ENCODE measurements at places on chromosomes 2 and 18.

DNA sequence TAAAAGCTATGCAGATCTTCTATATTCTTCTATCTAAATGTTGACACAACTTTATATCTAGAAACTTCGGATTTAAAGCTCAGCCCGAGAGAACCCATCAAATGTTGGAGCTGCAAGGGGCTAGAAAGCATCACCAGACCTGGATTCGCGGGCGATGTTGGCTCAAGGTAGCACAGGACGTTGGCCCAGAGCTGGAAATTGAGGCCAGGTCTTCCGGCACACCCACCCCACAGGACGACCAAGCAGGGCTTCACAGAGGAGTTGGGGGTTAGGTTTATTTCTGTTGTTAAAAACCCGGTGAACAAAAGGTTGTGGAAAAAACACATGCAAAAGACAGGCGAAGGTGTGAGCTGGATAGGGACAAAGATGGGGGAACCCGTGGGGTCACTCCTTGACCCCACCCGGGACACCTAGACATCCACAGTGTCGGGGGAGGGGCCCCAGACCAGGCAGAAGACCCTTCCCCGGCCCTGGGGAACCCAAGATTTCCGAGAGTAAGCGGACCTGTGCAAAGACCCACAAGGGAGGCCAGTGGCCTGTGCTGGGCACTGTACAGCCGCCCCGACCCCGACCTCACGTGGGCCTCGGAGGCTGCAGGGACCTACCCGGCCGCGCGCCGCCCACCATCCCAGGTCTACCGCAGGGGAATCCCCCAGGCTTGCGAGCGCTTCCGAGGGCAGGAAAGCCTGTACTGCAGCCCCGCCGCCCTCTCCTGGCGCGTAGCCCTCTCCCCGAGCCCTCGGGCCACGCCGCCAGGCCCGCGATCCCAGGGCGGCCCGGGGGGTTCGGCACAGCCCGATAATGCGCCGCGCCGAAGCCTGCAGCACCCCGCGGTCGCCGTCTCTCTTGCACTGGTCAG is 1.8 kb upstream of the AGBL5 start:
- DNase-seq: peak; percentile 60

- no peak for DNase-seq
Observed at GRCh38 chr2:235810846-235811245, 317.0 kb downstream of the AGAP1 start.

GRCh38 chr2:47520825-47521665 is 118.1 kb downstream of the MSH2 start:
- peak; percentile 60 for DNase-seq

GRCh38 chr2:156110890-156111289 is 221.6 kb downstream of the NR4A2 start:
- no peak for DNase-seq

- no peak for DNase-seq
Observed at GRCh38 chr18:24840051-24840450, 379.6 kb downstream of the HRH4 start.

DNA sequence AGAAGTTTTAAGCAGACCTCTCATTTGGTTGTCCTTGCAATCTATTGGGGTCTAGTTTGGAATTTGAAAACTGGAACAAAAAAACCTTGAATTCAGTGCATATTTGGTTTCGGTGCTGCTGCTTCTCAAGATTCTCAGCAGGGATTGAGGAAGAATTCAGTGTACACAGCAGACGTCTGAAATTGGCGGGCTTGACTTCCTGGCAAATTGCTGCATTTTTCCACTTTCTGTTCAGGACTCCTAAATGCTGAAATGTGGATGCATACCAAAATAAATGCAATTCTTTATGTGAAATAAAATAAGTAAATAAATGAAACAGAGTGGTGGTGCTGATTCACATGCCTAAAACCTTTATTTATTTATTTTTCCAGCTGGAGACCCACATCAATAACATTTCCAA is 332.4 kb upstream of the KYNU start:
- peak; percentile 52 for DNase-seq

- no peak for DNase-seq
Observed at GRCh38 chr2:241014224-241014623, 15.8 kb downstream of the SNED1 start.

DNA sequence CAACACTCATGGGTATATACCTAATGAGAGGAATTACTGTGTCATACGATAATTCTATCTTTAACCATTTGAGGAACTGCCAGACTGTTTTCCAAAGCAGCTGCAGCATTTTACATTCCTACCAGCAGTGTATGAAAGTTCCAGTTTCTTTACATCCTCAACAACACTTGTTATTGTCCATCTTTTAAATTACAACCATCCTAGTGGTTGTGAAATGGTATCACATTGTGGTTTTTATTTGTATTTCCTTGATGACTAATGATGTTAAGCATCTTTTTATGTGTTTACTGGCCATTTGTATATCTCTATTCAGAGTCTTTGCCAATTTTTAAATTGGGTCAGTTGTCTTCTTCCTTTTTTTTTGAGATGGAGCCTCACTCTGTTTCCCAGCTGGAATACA is 4.0 kb upstream of the CKAP2L start:
- no peak for DNase-seq

GRCh38 chr2:100560216-100560830 is 2.5 kb upstream of the PDCL3 start:
- no peak for DNase-seq

GRCh38 chr2:226118471-226119429 is 680.9 kb downstream of the IRS1 start:
- no peak for DNase-seq

DNA sequence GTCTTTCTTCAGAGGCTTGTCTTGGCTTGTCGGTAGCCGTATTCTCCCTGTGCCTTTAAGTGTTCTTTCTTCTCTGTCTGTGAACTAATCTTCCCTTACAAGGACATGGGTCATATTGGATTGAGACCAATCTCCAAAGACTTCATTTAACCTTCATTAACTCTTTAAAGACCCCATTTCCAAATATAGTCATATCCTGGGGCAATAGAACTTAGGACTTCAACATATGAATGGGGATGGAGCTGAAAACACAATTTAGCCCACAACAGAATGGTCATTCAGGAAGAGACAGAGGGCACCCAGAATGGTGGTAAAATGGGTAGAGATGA is 82.1 kb upstream of the TANK start:
- DNase-seq: no peak

DNA sequence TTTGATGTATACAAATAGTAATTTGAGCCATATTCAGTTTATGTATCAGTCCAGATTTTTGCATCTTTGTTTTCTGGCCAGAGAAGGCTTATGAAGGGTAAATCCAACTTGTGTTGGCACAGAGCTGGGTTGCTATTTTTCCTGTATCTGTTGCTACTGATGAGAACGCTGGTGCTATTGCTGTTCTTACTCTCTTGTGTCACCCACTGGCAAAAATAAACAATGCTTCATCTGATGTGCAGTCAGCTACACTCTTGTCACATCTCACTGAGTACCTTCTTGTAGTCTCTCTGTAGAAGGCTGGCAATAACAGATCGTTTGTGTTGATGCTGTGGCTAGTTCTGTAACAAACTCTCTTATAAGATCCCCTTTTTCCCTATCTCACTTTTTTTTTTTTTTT is 323.4 kb downstream of the CDH19 start:
- DNase-seq: no peak

DNA sequence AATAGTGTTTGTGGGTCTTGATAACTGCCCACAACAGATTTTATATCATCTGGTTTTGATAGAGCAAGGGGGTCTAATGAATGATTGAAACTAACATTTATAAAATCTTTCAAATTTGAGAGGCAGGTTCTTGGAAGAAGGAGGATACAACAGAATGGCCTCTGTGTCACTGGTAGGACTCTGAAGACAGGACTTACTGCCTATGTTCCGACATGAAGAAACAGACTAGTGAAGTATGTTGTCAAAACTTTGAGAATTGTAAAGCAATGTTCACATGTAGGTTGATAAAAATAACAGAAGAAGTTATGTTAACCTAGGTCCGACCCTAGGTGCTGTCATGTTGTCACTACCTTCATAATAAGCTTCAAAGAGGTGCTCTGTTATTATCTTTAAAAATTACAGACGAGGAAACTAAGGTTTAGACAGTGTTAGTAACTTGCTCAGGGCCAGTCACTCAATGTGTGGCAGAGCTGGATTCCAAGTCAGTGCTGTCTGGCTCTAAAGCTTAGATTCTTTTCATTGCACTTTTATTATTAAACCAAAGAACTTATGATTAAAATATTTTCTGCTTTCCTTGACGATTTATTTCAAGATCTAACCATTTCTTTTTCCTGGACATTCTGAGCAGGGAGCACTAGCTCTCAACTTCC is 146.2 kb downstream of the RPIA start:
- DNase-seq: no peak

DNA sequence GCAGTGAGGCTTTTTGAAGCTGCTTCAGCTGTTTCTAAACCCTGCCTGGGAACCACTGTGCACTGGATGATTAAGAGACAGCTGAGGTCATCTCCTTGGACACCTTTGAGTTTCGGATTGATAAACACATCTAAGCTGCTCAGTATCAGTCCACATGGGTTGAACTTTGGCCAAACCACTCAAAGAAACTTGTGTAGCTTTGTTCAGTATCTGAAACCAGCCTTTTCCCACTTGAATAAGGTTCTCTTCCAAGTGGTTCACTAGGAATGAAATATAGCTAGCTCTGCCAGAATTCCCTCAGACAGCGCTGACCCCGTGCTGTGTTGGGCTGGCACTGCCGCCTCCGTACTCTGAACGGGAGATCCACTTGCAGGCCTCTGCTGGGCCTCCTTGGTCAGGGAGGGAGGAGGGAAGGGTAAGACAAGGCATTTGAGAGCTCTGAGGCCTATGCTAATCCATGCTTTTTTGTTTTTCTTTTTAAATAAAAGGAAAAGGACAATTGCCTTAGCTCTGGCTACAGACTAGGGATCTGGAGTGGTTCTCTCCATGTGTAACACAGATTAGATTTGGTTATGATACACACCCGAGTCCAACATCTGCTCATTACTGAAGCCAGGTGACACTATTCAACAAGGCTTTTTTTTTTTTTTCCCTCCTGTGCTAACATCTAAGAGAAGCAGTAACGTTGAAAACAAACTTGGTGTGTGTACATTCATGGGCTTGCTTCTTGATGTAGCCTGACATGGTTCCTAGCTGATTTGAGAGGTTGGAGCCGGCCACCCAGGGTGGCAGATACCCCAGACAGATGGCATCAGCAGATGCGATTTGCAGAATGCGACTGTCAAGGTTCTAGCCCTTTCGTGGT is 67.7 kb downstream of the NCK2 start:
- DNase-seq: no peak

- DNase-seq: no peak
Observed at GRCh38 chr2:60652832-60653340, 99.4 kb upstream of the BCL11A start.

DNA sequence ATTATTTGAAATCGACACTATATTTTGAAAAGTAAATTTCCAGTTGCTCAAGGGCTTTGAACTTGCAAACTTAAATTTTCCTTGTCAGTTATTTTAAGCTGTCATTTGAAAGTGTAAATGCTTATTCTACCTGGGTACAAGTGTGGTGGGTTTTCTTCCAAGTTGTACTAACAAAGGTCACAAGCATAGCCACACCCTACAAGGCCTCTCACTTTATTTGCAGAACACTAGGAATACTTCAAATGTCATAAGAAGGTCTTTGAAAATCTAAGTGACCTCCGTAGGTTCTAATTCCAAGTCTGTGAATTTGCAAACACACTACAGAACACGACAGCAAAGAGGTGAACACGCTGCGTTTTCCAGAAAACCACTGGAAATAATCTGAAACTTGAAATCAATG is 9.3 kb upstream of the RMDN2 start:
- no peak for DNase-seq

DNA sequence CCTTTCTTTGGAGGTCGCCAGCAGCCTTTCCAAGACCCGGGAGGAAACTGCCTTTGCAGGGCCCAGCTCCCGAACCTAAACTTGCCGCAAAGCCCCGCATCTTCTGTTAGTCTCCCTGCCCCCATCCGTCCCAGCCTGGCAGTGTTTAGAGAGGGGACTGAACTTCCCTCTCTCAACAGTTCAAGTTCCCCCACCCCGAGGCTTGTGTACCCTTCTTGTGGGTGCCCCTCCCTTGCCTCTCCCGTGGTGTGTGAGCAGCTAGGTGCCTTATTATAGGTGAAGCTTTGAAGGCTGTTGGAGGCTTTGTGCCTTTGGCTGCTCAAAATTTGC is 1.4 kb downstream of the LBH start:
- DNase-seq: no peak

- no peak for DNase-seq
Observed at GRCh38 chr2:240839152-240840143, 19.4 kb upstream of the KIF1A start.

DNA sequence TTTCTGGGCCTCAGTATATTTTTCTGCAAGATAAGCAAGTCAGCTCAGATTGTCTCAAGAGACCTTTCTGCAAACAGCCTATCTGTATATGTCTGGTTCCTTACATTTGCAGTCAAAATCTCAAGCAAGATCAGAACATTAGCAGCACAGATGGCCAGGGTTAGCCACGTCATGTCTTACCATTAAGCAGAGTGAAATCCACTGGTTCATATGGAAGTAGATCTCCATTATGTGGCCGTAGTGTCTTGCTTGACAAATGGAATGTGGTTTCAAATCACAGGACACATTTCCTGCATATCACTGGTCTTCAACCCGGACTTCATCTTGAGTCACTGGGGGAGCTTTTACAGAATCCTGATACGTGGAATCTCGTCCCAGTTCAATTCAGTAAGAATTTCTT is 500.2 kb downstream of the FBXO15 start:
- no peak for DNase-seq

DNA sequence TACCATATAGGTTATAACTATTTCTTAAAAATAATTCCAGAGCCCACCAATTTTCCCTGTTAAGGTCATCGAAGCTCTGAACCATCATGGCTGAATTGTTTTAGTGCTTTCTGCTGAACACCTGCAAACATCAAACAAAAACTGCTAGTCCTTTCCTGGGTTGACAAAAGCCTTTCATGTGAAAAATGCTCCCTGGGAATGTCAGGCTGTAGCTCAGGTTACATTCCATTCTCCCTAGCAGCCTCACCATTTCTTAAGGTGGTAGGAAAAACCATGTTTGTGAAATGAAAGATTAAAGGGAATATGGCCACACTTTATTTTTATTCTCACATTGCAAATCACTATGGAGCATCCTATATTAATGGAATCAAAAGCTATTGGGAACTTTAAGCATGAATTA is 5.7 kb downstream of the TCF4 start:
- DNase-seq: no peak

- no peak for DNase-seq
Observed at GRCh38 chr2:160227293-160227915, 27.3 kb upstream of the ITGB6 start.

GRCh38 chr2:238894950-238895298 is 47.0 kb downstream of the TWIST2 start:
- no peak for DNase-seq

- DNase-seq: no peak
Observed at GRCh38 chr2:10190737-10191532, 68.4 kb downstream of the RRM2 start.

DNA sequence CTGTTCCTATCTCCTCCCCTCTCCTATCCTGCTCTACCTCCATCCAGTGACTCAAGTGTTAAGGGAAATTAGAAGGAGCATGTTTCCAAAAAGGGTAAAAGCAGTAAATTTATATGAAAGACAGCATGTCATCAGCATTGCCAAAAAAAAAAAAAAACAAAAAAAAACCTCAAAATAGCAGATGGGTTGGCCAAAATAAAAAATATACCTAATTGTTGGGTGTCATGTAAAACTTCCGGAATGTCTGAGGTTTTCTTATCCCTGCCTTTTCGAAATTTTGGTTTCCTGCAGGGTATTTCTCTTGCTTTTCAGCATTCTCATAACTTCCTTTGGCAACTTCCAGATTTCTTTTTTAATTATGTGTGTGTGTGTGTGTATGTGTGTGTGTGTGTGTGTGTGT is 241.6 kb upstream of the FN1 start:
- DNase-seq: no peak

- DNase-seq: no peak
Observed at GRCh38 chr2:168064011-168064998, 183.1 kb downstream of the STK39 start.
